GM03348 (cell line): ENCODE measurements at places on chromosomes 1 and 21.

DNA sequence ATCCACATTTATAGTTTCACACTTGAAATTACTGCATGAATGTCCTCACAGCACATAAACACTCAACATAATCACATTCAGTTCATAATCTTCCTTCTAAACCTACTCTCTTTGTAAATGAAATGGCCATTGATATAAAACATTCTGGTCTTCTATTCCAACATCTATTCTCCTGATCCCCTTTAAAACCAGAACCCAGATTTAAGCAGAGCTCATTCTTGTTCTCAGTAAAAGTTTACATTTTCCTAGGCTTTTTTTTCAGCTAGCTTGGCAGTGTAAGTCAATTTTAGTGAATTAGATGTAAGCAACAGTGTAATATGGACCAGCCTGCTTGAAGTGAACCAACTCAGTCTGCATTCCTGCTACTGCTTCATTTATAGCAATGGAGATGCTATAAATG, 460.7 kb upstream of the RGS18 start:
- no peak for DNase-seq

- DNase-seq, result peak; percentile 5
These were observed 117.0 kb upstream of the VAV3 start for GRCh38 chr1:108082001-108082400.

DNA sequence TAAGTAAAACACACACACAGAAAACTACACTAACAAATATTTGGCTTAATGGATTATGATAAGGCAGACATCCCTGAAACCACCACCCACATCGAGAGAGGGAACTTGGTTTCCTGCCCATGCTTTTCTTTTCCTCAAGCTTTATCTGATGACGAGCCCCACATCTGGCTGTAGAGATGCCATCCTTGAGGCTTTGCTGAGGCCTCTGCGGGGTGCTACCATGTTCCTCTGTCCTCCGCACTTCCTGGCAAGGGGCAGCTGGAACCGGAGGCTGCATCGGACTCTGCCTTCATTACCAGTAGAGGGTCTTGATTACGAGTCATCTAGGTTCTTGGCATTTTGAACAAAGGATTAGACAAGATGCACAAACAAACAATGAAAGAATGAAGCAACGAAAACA, 21.7 kb upstream of the C1orf174 start:
- DNase-seq, result no peak

DNA sequence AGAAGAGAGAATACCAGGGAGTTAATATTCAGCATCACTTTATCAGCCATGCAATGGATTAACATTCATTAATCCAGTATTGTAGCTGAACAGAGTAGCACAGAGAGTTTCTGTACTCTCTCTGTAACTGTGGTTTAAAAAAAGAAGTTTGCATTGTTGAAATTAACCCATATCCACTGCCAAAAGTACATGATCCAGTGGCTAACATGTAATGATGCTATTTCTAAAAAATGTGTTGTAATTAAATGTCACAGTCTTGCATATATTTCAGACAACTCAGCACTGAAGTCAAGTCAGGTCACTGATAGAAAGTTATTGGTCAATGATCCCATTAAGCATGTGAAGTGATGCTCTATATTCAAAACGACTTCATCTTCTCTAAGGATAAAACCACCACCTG, 141.3 kb downstream of the NRIP1 start:
- peak; percentile 37 for DNase-seq

GRCh38 chr1:235911876-235912275, 45.2 kb upstream of the LYST start:
- no peak for DNase-seq

DNA sequence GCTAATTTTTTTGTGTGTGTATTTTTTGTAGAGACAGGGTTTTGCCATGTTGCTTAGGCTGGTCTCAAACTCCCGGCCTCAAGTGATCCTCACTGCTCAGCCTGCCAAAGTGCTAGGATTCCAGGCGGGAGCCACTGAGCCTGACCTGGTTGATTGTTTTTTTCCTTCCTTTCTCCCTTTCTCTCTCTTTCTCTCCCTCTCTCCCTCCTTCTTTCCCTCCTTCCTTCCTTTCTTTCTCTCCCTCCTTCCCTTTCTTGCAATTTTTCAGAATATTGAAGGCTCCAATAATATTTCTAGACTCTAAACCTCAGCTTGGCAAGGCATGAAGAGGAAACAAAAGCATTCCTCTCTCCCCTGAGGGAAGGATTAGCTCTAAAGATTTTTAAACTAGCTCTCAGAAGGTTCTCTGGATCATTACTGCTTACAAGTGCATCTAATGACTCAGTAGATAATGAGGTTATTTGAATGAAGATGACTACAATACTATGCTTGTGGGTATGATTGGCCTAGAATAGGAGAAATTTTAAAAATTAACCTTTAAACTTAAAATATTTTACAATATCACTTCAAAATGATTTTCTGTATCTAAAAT, 68.5 kb upstream of the GADD45A start:
- DNase-seq, result peak; percentile 26

- DNase-seq, result no peak
These were observed 123.3 kb downstream of the SMYD3 start for GRCh38 chr1:246383791-246384190.

- DNase-seq, result no peak
These were observed 487.7 kb downstream of the TTLL7 start for GRCh38 chr1:83511146-83511726.

- no peak for DNase-seq
These were observed 210.6 kb upstream of the HOOK1 start for GRCh38 chr1:59604191-59604590.

- no peak for DNase-seq
These were observed 1.9 kb upstream of the CFH start for GRCh38 chr1:196649990-196650389.

DNA sequence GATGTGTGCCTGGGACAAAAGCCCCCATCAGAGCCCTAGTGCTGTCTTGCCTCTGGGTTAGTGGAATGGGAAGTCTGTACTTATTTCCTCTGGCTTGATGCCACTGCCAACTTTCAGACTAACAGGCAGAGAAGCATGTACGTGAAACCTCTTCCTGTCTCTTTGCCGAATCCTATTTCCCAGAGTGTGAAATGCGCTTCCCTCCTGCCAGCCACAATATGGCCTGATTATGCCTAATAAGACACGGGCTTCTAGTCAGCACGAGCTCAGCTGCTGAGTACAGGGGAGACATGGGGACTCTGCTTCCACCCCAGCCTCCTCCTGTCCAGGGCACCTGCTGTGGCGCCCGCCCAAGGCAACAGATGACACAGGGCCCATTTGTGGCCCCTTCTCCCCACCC, 111.4 kb downstream of the KCND3 start:
- no peak for DNase-seq

DNA sequence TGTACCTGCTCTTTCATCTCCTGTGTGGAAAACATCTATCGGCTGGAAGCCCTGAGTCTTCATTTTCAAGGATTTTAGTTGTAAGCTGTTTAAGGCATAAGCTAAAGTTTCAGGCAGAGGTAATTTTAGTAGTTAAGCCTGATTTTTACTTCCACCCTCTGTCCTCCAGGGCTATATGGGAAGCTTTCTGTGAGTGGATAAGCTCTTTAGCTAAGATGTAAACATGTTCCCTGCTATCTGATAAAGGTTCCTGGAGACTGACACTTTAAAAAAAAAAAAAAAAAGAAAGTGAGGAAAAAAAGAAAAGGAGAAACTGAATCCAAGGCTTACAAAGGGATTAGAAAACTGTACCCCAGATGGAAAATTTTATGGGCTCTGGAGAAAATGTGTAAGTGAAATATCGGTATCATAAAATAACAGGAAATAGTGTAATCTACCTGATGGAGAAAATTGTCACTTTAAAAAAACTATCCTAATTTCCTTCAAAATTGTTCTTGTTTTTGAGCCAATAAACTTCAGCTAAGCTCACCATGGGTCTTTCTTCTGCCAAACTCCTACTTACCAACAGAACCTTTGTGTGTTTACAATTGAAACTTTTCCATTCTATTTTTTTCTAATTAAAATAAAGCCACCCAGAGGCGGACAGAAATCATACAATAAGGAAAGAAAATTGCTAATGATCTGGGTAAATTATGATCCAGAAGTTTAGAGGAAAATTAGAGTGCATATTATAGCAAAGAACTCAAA, 180.5 kb downstream of the TGFB2 start:
- no peak for DNase-seq

DNA sequence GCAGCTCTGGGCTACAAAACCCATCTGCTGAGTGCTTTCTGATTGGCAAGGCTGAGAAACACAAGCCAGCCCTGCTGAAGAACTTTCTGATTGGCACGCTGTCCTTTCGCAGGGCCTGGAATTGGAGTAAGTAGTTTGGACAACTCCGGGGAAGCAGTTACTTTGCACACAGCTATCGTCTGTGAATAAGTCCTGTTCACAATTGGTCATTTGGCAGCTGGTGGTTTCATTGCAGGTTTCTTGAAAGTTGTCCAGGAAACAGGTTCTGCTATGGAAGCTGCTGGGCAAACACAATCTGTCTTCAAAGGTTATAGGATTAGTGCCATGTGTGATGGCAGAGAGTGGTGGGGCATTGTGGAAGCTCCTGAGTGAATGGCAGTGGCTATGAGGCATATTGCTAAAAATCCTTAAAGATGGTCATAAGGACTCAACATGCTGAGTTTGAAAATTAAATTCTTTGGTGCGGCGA, at the start of gene KRTAP27-1:
KRTAP27-1 (minus strand) TSS at position 419 of the 469 bp plus-strand sequence; CDS start at position 393, 26 bp downstream.
- no peak for DNase-seq

- DNase-seq, result no peak
These were observed 101.9 kb upstream of the SOD1 start for GRCh38 chr21:31557421-31558188.

GRCh38 chr1:23366598-23366997, 3.0 kb downstream of the ZNF436 start:
- no peak for DNase-seq
